SK-N-SH (cell line): ENCODE measurements at places on chromosomes 5 and 9.
A peak's percentile ranks its signal among the peaks of the same experiment; 100 is the strongest.

DNA sequence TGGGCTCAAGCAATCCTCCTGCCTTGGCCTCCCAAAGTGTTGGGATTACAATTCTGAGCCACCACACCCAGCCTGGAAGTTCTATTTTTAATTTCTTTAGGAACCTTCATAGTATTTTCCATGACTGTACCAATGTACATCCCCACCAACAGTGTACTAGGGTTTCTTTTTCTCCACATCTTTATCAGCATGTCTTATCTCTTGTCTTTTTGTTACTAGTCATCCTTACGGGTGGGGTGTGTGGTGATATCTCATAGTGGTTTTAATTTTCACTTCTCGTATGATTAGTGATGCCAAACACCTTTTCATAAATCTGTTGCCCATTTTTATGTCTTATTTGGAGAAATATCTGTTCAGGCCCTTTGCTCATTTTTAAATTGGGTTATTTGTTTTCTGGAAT, 123.0 kb upstream of the MEF2C start:
- no peak for DNase-seq

- no peak for DNase-seq
These were observed 35.1 kb downstream of the SH3GLB2 start for GRCh38 chr9:128992995-128993394.

DNA sequence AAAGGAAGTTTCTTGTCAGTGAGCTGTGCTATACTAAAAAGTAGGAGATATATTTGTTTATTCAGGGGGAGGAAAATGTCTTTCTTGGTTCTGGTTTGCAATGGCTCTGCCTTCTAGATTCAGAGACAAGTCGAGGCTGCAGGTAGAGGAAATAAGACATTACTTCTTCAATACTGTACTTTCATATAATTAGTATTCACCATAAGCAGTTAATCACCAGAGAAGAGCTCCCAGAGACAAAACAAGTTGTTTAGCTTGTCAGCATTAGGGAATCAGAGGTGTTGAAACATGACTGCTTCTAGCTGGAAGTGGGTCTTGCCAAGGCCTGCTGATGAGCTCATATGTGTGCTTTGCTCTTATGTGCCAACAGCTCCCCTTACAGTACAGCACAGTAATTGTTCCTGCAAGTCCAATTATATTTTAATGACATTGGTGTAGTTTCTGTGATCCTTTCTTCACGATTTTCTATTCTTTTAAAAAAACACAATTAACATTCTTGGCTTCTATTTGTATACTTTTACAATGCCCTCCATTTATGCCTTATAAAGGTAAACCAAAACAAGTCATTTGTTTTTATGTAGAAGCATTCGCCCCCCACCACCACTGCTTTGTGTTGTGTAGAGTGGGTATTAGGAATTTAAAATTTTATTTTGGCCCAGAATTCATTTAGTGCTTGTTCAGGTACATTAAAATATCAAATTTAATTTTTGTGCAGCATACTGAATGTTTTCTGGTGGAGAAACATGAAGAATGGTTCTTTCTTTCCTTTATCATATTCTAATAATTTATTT, 112.2 kb downstream of the RPS23 start:
- DNase-seq, result peak; percentile 53

GRCh38 chr5:102528600-102528999, 29.8 kb upstream of the SLCO6A1 start:
- DNase-seq, result no peak

GRCh38 chr5:156595132-156595787, 254.8 kb upstream of the PPP1R2B start:
- DNase-seq, result no peak

DNA sequence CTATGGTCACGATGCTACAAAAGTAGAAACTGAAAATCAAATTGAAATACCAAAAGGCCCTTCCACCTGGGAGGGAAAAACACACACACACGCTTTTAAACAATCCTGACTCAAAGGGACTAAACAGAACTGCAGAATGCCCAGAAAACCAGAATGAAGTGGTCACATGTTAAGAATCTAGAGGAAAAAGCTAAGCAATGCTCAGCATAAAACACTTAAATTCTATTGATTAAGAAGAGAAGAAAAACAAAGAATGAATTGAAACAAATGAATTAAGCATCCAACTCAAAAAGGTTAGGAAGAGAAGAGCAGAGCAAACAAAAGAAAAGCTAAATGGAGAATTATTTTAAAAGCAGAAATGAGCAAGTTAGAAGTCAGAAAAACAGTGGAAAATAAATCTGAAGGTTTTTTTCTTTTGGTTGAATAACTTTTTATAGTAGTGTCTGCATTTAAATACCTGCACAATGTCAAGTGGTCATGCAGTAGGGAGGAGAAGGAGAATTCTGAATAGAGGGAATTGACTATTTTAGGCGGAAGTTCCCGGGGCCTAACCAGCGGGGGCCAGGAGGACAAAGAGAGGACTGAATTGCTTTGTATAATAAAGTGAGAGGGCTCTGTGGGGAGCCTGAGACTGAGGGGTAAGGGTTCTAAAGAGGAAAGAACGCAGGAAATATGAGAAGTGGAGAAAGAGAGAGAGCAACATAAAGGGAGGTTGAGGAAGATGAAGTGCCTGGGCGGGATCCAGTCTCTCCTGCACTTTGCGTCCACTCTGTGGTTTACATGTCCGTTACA, 146.8 kb downstream of the ATPSCKMT start:
- no peak for DNase-seq

- DNase-seq, result no peak
These were observed 9.3 kb downstream of the CCNI2 start for GRCh38 chr5:132756542-132756941.

DNA sequence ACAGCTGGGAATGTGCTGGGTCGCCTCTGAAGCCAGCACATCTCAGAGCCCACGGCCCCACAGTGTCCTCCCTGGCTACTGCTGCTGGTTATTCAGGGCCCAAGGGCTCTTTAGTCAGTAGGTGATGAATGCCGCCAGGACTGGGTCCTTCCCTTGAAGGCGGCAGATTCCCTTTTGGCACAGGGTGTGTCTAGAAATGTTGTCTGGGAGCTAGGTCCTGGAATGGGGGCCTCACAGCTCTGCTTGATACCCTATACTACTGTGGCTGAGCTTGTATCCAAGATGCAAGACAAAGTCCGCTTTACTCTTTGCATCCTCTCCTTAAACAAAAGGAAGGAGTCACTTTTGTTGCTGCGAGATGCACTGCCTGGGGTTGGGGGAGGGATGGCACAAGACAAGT, 33.1 kb downstream of the MEGF9 start:
- DNase-seq, result no peak

- DNase-seq, result no peak
These were observed 216.9 kb downstream of the NR3C1 start for GRCh38 chr5:143186623-143187022.

DNA sequence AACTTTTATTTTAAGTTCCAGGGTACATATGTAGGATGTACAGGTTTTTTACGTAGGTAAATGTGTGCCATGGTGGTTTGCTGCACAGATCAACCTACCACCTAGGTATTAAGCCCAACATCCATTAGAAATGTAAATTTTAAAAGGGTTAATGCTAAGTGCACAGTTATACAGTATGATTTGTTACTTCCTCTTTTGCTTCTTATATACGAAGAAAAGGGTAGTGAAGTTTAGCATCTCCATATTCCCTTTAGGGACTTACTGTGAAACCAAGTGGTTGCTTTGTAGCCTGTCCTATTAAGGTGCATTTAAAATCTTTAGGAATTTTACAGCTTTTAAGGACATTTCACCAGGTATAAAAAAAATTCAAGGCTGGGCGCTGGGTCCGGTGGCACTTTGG, 46.4 kb downstream of the RBM27 start:
- DNase-seq, result no peak

DNA sequence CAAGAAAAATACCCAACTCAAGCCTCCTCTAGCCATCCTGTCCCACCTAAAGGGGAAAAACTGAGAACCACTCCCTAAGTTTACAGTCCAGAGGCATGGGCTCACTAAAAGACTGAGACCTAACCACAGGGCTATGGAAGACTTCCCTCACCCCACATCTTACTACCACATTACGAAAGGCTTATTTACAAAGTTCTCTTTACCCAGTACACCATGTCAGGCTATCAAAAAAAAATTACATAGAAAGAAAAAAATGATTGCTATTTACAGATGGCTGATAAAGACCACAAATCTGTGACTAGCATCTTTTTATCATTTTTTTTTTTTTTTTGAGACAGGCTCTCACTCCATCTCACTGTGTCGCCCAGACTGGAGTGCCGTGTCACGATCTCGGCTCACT, 69.7 kb upstream of the TNPO1 start:
- DNase-seq, result no peak
